ENCODE measurements at places on chromosomes 6 and 20.

GRCh38 chr6:14241255-14242070, 123.9 kb downstream of the CD83 start:
- DNase-seq: no peak

DNA sequence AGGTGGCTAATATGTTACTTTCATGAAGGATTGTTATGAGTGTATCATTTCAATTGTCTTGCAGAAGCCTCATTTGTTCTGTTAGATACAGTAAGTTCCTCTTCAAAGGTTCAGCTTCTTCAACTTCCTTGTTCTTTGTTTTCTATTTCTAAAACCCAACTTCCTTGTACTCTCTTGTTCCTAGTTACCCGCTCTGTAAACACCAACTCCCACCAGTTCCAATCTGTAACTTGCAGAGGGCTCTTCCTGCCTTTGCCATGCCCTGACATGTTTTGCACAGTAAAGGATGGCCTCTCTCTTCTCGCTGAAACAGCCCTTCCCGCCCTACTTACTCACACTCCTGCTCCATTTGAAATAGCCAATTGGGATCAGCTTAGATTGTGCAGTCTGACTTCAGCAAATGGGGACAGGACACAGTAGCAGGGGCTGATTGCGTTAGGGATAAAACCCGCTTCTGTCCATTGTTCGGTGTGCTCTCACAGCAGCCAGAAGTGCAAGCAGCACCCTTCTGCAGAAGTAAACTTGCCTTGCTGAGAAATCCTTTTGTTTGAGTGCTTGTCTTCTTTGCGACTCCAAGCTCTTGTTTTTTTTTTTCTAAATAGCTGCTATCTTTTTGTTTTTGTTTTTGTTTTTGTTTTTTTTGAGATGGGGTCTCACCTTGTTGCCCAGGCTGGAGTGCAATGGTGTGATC, 45.9 kb upstream of the POU5F1 start:
- DNase-seq: no peak

DNA sequence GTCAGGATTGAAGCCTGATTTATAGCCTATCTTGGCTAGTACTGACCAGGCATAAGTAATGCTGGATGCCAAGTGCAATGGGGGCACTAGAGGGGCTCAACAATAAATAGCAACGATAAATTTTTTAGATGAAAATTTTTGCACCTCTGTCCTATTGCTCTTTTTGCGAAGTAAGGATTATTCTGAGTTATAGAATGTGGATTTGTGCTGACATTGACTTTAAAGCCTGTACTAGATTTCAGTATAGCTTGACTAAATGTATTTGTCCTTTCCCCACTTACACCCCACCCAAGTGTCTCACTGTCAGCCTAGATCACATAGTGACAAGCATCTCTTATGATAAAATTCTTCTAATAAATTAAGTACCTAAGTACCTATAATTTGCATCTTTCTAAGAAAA, 757.0 kb downstream of the GRIK2 start:
- no peak for DNase-seq

- no peak for DNase-seq
These were observed 62.8 kb downstream of the FAM120B start for GRCh38 chr6:170369403-170369802.

DNA sequence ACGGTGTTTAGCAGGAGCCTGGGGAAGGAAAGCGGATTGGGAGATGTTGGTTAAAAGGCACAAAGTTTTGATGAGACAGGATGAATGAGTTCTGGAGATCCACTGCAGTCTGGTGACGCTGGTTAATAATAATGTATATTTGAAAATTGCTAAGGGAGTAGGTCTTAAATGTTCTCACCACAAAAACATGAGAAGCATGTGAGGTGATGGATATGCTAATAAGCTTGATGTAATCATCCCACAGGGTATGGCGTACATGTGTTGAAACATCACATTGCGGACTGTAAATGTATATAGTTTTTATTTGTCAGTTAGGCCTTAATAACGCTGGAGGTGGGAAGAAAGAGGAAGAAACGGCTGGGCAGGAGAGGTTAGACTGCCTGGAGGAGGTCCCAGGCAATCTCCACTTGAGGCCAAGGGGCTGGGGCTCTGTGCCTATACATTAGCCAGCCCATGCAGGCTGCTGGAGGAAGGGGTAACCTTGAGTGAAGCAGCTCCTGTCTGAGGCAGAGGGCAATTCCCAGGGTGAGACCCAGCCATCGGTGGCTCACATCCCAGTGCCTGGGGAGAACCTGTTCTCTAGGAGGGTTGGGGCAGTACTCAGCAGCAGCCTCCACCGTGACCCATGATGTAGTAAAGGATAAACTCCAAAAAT, 188.2 kb upstream of the QKI start:
- no peak for DNase-seq
